ENCODE measurements at places on chromosomes 7 and 10.

GRCh38 chr7:129617652-129618051 is 6.1 kb downstream of the NRF1 start:
- DNase-seq: no peak

- DNase-seq: no peak
Measured at GRCh38 chr10:86410542-86411124, 44.0 kb upstream of the GRID1 start.

GRCh38 chr7:17195576-17195975 is 102.9 kb upstream of the AHR start:
- DNase-seq: no peak

GRCh38 chr7:39674406-39674805 is 51.0 kb downstream of the RALA start:
- no peak for DNase-seq

DNA sequence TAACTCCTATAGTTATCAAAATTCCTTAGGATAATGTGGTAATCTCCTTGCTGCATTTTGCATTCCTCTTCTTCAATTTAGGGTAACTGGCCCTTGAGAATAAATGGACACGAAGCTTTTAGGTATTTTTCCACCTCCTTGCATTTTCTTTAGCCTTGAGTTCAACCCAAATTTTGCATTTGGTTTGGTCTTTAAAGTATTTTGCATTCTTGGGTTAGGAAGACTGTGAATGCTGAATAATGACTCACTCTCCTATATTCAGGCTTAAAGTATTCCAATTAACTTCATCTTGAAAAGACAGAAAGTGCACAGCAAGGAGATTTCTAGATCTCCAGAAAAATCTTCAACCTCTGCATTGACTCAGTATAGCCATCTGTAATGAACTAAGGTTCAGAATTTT is 47.3 kb downstream of the TFPI2 start:
- no peak for DNase-seq

All from stimulated activated CD4-positive, alpha-beta T cell treated with anti-CD3 and anti-CD28 coated beads, Interleukin-12 subunit alpha, Interleukin-12 subunit beta, amount 100 ng/mL, for 24 hours (primary cell).